ENCODE measurements at places on chromosomes 12 and 14. TPM values are rescaled to one million over a fixed set of nuclear protein-coding genes. Genes with fewer than 3 reads are reported as not detected.

DNA sequence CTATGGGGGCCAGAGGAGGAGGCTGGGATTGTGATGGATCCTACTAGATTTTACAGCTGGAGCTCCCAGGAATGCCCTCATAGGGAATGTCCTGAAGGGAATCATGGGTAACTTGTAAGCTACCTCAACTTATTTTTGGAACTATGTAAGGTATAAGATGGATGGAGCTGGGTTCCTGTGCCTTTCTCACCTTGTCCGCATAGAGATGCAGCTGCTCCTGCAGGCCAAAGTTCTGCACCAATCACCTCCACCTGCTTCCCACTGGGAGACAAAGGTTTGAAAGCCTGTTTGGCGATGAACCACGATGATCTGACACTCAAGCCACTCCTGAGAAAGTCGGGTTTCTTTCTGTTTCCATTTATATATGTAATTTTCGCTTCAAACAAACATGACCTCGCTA lies 648 bp upstream of the AKAP5 start:
- H3K4me3 ChIP-seq = peak overlapping the region; percentile 70
- H3K27ac ChIP-seq = no peak overlapping the region
- no peaks in the 10 kb centered on the region for H3K27me3 ChIP-seq
- peaks cover 1% of the 10 kb centered on the region for H3K4me1 ChIP-seq
- DNase-seq = no peak

Gene RASAL1
- total RNA-seq = not detected

Gene PPP4R4
- total RNA-seq = 0.56 TPM

DNA sequence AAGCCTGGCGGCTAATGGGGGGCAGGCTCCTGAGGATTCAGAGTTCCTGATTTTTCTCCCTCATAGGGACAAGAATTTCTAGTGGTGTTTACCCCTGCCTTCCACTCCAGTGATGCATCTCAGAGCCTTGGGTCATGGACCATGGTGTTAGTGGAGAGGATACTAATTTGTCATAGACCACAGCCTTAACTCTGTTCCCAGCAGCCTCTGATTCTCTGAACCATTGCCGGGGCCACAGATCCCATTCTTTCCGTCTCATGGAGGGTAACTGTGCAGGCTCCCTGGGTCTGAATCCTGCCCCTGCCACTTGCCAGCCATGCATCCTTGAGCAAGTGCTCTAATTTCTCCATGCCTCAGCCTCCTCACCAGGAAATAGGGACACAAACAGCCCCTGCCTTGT lies 55.1 kb downstream of the RPH3A start:
- H3K27ac ChIP-seq = no peak overlapping the region
- no peaks in the 10 kb centered on the region for H3K36me3 ChIP-seq
- H3K4me1 ChIP-seq = no peaks in the 10 kb centered on the region

Gene WNT1
- not detected for total RNA-seq

GRCh38 chr14:26204728-26205479 lies 392.9 kb downstream of the NOVA1 start:
- H3K4me3 ChIP-seq = no peak overlapping the region
- DNase-seq = no peak
- no peak overlapping the region for H3K27ac ChIP-seq
- no peaks in the 10 kb centered on the region for H3K36me3 ChIP-seq

Gene IL26
- total RNA-seq = not detected

Gene CISTR
- not detected for total RNA-seq

GRCh38 chr14:98498019-98498885 lies 773.7 kb downstream of the BCL11B start:
- no peaks in the 10 kb centered on the region for H3K4me1 ChIP-seq
- no peaks in the 10 kb centered on the region for H3K27me3 ChIP-seq
- no peak overlapping the region for H3K27ac ChIP-seq
- no peak for DNase-seq
- no peaks in the 10 kb centered on the region for H3K36me3 ChIP-seq
